ENCODE measurements at places on chromosomes 5 and 9. TPM values are rescaled to one million over a fixed set of nuclear protein-coding genes. Genes with fewer than 3 reads are reported as not detected.

PCDHA1 gene
- 0.12 TPM for polyA plus RNA-seq

KIAA0825 gene
- polyA plus RNA-seq: 1.7 TPM

AGXT2 gene
- not detected for polyA plus RNA-seq

TMEM171 gene
- 1.9 TPM for polyA plus RNA-seq

CFAP90 gene
- polyA plus RNA-seq: not detected

ADAMTS2 gene
- 70.2 TPM for polyA plus RNA-seq

LRRC26 gene
- polyA plus RNA-seq: not detected

C1QTNF2 gene
- 2.3 TPM for polyA plus RNA-seq

CEL gene
- 0.12 TPM for polyA plus RNA-seq

SMIM33 gene
- polyA plus RNA-seq: not detected

C5orf52 gene
- not detected for polyA plus RNA-seq

PCDHB9 gene
- 0.27 TPM for polyA plus RNA-seq

TAF1L gene
- polyA plus RNA-seq: not detected

AQP7 gene
- 0.05 TPM for polyA plus RNA-seq

Data from fibroblast of lung (primary cell).